ENCODE measurements at places on chromosomes 12 and 14. TPM values are rescaled to one million over a fixed set of nuclear protein-coding genes. Genes with fewer than 3 reads are reported as not detected.

The RPL36AL gene
- total RNA-seq, result 254 TPM

GRCh38 chr12:69150796-69151127 is 88.6 kb upstream of the CPSF6 start:
- no peak for DNase-seq

GRCh38 chr12:82955043-82955442 is 268.3 kb downstream of the TMTC2 start:
- DNase-seq, result no peak

GRCh38 chr12:15118955-15119354 is 102.3 kb downstream of the RERG start:
- no peak for DNase-seq

DNA sequence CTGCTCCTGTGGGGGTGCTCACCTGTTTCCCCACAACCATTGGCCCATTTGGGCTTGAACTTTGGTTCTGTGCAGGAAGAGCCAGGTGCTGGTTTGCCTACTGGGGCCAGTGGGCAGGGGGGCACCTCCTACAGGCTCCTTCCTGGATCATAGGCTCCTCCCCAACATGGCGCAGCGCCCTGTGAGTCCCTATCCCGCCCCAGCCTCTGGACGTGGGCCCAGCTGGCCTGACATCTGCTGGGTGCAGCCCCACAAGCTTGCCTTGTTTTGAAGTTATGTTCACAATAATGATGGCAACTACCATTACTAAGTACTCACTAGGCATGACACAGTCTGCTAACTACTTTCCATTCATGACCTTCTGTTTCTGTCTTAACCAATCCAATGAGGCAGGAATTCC is 147.8 kb downstream of the RBM19 start:
- DNase-seq, result no peak

DNA sequence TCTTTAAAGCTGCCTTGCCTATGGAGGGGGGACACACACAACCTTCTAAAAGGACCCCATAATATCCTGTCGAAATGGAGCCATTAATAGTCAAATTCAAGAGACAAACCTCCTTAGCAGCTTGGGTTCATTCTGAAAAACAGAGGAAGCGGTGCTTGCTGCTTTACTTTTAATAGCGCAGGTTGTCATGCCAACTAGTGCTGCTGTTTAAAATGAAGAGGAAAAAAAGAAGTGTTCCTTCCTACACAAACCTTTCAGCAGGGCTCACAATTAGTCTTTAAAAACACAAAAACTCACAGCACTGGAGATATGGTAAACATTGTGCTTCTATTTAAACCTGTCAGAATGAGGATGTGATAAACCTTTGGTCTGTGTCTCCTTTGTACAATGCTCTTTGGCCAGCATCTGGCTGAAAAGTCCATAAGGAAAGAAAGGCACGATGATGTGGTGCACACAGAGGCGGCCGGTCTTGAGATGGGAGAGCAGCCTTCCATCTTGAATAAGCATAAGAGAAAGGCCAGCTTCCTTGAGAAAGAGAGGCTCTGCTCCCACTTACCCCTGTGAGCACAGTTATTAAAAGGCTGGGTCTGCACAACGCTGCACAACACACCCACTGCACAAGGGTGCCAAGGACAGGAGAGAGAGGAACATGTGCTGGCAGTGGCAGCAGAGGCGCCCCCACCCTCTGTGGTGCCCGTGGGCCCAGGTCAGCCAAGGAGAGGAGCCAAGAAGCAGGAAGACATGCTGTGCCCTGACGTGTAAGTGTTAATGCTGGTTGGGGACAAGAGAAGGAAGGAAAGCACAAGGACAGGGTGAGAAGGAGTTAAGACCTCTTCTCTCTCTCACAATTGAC is 144.6 kb downstream of the TTC7B start:
- no peak for DNase-seq

DNA sequence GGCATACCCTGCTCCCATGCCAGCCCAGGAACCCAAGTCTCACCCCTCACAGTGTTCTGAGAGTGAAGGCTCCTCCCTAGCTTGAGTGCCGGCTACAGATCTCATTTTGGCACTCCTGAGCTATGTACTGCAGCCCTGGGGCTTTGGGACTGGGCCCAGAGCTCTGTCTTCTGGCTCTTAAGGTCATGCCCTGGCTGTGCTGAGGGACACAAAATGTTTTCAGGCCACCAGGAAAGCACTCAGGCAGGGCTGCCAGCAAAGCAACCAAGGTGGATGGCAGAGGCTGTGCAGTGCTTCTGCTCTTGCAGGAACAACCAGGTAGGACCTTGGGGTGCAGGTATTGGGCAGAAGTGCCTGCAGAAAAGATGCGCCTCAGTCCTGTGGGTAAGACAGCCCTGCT is 564.0 kb downstream of the SLC6A15 start:
- no peak for DNase-seq

DNA sequence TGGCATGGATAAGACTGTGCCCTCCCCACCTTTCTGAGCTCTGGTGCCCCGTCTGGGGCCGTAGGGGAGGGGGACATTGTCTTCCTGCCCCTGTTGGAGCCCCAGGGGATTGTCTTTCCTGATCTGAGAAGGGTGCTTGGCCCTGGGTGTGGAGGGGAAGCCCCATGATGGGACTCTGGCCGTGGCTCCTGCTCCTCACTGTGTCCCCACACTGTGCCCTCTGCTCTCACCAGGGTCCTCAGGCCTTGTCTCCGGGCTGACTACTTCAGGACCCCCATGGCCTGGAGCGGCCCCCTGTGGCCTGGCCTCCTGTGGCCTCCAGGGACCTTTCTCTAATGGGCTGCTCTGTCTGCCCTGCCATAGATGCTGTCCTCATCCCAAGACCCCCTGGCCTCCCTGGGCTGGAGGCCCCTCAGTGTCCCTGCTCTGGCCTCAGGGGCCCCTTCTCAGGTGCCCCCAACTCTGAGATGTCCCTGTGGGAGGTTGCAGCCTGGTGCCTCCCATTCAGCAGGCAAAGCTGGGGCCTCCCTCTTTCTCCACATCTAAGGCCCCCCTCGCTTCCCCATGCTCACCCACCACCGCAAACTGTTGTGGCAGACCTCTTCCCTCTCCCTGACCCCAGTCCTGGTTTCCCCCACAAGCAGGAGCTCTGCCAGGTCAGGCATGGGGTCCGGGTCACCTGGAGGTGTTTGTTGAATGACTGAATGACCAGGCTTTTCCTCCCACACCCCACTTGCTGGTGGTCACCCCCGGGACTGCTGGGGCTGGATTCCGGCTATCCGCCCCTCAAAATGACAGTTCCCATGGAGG is 4.0 kb downstream of the KIF26A start:
- no peak for DNase-seq

Data from activated naive CD8-positive, alpha-beta T cell treated with anti-CD3 and anti-CD28 coated beads, Interleukin-2, amount 10 ng/mL, durations not matched to agents 7 days and 5 days (primary cell).